Spleen (tissue), 13 donors: ENCODE measurements at places on chromosomes 5 and 9. TPM values are rescaled to one million over a fixed set of nuclear protein-coding genes. Genes with fewer than 3 reads are reported as not detected.
A peak's percentile ranks its signal among the peaks of the same experiment; 100 is the strongest.

- DNase-seq: no peak
Observed at GRCh38 chr5:166282939-166283338, 2008.5 kb upstream of the WWC1 start.

- DNase-seq: no peak
Observed at GRCh38 chr5:124045412-124045811, 533.4 kb downstream of the CSNK1G3 start.

DNA sequence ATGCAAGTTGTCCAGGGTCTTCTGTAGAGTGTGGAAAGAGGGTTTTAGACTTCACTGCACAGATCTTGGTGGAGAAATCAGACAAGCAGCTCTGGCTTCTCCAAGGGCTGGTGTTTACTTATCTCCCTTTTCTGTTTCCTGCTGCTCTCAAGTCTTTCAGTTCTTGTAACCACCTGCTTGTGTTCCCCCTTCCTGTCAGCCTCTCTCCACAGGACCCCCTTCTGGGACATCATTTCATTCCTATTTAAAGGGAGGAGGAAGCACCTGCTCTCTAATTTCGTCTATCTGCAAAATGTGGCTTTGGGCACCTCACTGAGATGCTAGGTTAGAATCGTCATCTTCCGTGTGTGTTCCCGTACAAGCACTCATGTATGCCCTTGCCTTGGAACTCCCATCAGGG, 636.2 kb downstream of the MTRR start:
- DNase-seq: no peak

GRCh38 chr9:16074963-16075362, 522.1 kb downstream of the CCDC171 start:
- DNase-seq: no peak

DNA sequence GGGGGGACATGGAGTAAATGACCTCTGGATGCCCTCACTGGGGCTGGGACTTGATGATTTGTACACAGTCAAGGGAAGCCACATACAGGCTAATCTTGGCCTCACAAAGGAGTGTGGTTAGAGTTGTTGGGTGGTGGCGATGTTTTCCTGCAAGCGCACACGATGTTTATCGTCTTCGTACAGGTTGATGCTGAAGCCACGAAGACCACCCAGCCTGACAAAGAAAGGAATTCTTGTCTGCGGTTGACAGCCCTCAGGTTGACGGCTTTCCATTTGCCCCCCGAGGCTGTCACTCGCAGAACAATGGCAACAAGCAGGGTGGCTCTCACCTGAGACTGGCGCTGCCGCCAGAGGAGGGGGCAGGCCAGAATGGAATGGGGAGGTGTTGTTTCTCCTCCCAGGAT, 14.1 kb upstream of the XPA start:
- DNase-seq: no peak

- DNase-seq: peak; percentile 32
Observed at GRCh38 chr9:124452326-124452725, 2.1 kb downstream of the ADGRD2 start.

- no peak for DNase-seq
Observed at GRCh38 chr5:39580702-39581453, 156.1 kb upstream of the DAB2 start.

GRCh38 chr5:72167804-72168203, 60.5 kb downstream of the MAP1B start:
- no peak for DNase-seq

- no peak for DNase-seq
Observed at GRCh38 chr9:107881626-107882300, 392.2 kb upstream of the KLF4 start.

HDHD3 gene
- total RNA-seq: 14.8 TPM

ARRDC3 gene
- total RNA-seq: 32.5 TPM

DMRT1 gene
- not detected for total RNA-seq

TGFBR1 gene
- total RNA-seq: 33.5 TPM

HTR1A gene
- not detected for total RNA-seq
